ENCODE measurements at places on chromosomes 1 and 21. TPM values are rescaled to one million over a fixed set of nuclear protein-coding genes. Genes with fewer than 3 reads are reported as not detected.

GRCh38 chr1:194309269-194309668 is 1122.9 kb upstream of the B3GALT2 start:
- DNase-seq = no peak

Gene KCNJ9
- 2.3 TPM for total RNA-seq

Gene GJA5
- 3.5 TPM for total RNA-seq

Gene TNN
- total RNA-seq = 13.9 TPM

Gene OR10Z1
- not detected for total RNA-seq
